ENCODE measurements at places on chromosomes 1 and 21.

GRCh38 chr1:224252479-224252878, 69.4 kb downstream of the DEGS1 start:
- DNase-seq: no peak

GRCh38 chr1:7043719-7044535, 258.7 kb downstream of the CAMTA1 start:
- DNase-seq: no peak

DNA sequence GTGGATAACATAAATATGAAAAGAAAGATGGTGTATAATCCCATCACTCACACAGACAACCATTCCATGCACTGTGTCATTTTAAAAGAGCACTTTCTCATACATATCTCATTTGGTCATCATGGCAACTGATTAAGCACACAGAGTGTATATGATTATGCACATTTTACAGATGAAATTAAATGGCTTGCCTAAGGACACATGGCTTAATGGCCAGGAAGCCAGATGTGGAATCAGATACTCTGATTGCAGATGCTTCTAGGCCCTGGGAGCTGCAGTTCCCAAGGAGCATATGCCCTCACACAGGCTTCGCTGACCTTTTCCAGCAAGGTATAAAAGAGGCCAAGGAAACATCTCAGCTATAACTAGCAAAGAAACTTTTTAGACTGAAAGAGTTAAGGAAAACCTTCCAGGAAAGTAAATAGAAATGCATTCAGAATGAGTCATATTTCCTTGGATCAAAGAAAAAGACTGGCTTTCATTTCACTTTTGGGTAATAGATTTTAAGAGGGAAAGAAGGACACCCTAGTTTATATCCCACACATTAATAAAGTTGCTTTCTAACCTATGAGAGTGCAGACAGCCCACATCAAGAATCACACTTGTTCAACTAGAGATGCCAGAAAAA, 19.6 kb upstream of the FAM89A start:
- DNase-seq: no peak

- DNase-seq: no peak
These were observed 28.3 kb downstream of the GADD45A start for GRCh38 chr1:67713057-67713846.

GRCh38 chr1:93549131-93549530, 101.2 kb downstream of the FNBP1L start:
- no peak for DNase-seq

DNA sequence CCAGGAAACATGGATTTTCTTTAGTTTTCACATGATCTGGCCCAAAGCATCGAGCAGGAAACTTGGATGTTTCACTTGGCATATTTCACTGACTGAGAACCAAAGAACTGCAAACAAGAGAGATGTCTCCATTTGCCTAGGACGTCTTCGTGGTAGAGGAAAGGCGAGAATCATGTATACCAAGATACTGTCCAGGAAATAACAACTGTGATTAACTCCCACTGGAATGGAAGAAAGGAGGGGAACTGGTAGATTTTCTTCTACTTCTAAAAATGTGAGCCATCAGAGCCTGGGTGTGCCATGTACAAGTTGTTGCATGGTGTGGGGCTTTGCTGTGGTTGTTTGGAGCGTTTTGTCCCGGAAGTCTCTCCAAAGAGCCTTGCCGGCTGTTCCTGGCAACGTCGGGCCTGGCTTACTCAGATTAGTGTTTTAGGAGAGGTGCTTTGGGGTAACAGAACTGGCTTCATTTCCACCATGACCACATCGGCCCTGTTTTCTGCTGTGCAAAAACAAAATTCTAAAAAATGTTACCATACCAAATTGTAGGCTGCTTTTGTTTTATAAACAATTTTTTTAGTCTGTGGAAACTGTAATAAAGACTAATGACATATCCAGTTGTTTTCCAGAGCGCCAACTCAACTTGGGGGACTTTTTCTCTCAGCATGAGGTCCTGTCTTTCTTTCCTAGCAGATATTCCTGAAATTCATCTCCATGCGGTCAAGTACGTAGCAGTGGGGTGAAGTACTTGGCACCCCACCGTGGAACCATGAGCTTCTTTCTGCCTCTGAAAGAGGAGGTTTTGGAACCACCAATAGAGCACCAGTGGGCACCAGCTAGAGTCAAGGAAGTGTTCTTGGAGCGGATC, 118.3 kb downstream of the TM2D1 start:
- DNase-seq: no peak

DNA sequence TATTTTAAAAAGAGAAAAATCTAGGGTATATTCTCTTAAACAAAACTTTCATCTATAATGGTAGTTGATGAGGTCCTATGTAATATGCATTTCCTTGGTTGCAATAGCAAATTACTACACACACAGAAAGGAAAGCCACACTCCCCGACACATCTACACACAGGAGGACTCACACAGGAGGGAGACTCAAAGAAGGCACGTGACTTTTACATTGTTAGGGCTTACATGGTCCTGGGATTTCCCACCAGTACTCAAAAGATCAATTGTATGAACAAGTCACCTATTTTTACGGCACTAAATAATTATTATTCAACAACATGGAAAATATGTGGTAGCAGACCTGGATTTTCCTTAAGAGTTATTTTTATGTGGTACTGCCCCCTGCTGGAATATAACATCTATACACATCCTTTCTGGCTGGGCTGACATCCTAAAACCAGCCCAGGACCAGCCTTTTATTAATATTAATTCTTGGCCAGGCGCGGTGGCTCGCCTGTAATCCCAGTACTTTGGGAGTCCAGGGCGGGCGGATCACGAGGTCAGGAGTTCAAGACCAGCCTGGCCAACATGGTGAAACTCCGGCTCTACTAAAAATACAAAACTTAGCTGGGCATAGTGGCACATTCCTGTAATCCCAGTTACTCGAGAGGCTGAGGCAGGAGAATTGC, 33.9 kb upstream of the LGALS8 start:
- DNase-seq: peak; percentile 51

DNA sequence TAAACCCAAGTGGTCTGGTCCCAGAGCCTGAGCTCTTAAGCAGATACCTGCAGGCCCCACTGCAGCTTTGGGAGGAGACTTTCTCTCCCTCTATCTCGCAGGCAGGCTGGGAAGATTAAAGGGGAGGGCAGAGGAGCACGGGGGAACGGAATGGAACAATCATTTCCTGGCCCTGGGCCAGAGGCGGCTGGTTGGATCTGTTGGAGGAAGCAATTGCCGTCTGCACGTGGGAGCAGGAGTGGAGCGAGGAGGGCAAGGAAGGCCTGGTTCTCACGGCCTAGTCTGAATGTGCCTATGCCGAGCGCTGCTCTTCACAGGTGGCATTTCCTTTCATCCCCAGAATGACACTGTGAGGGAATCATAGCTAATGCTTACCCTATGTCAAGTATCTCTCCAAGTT, 23.7 kb downstream of the NKAIN1 start:
- DNase-seq: no peak

- DNase-seq: no peak
These were observed 1.2 kb upstream of the RNF223 start for GRCh38 chr1:1075148-1075935.

GRCh38 chr21:22476726-22477646, 1478.8 kb downstream of the NCAM2 start:
- DNase-seq: no peak

- no peak for DNase-seq
These were observed 85.4 kb upstream of the SLC35F3 start for GRCh38 chr1:233819042-233819441.

- DNase-seq: no peak
These were observed 115.0 kb upstream of the SMYD2 start for GRCh38 chr1:214165850-214166374.

GRCh38 chr1:199449681-199450080, 577.8 kb upstream of the NR5A2 start:
- DNase-seq: no peak

GRCh38 chr1:204376465-204376864, 16.7 kb upstream of the PLEKHA6 start:
- DNase-seq: no peak

GRCh38 chr1:75132812-75133619, 1.2 kb upstream of the LHX8 start:
- peak; percentile 21 for DNase-seq

- no peak for DNase-seq
These were observed 34.1 kb downstream of the BMP8A start for GRCh38 chr1:39525366-39526165.

- no peak for DNase-seq
These were observed 8.3 kb downstream of the FRRS1 start for GRCh38 chr1:99758073-99758511.

DNA sequence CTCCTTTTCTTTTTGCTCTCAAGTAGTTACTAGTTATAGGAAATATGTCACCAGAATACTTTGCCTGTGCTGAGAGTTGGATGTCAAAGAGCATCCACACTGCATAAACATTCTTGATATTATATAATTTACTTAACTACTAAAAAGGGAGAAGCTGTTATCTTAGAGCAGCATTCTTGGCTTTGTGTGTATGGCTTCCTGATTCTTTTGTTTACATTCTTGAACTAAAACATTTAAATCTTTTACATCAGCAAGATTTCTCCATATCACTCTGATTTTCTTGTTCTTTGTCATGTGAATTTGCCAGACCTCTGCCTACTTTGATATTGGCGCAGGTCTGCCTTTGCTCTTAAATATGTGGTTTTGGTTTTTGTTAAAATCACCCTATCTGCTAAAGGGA, 48.8 kb downstream of the SUCO start:
- DNase-seq: no peak

- DNase-seq: no peak
These were observed 9.1 kb upstream of the CDK18 start for GRCh38 chr1:205495237-205495823.

GRCh38 chr1:13892198-13892597, 192.2 kb downstream of the PRDM2 start:
- DNase-seq: peak; percentile 5

- no peak for DNase-seq
These were observed 46.5 kb downstream of the TP73 start for GRCh38 chr1:3698660-3699408.

DNA sequence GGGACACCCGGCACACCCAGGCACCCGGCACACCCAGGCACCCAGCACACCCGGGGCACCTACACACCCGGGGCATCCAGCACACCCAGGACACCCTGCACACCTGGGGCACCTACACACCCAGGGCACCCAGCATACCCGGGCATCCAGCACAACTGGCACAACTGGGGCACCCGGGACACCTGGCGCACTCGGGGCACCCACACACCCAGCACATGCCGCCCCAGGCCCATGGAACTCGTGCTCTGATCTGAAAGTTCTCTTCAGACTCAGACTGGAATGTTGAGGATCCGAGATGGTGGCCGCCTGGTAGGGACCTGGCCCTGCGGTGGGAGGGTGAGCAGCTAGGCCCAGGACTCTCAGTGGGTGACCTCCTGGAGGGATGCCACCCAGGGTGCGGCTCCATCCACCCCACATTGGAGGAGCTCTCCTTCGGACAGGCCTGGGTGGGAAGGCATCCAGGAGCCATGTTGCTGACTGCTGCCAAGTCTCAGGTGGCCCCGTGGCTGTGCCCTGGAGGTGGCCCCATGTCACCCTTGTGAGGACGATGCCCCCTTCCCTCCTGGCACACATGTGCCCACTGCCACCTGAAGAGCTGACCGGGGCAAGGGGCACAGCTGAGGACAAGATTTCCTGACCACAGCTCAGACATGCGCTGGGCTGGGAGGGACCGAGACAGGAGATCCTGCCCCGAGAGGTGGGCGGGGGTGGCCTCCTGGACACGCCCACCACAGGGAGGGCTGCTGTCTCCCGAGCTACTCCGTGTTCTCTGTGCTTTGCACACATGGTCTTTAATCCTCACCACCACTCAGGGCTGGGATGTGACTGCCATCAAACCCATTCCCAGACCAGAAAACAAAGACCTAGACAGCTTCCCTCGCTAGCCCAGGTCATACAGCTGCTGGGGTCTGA, 37.0 kb downstream of the UBE2G2 start:
- no peak for DNase-seq

GRCh38 chr1:41322101-41322661, 39.1 kb upstream of the FOXO6 start:
- no peak for DNase-seq

DNA sequence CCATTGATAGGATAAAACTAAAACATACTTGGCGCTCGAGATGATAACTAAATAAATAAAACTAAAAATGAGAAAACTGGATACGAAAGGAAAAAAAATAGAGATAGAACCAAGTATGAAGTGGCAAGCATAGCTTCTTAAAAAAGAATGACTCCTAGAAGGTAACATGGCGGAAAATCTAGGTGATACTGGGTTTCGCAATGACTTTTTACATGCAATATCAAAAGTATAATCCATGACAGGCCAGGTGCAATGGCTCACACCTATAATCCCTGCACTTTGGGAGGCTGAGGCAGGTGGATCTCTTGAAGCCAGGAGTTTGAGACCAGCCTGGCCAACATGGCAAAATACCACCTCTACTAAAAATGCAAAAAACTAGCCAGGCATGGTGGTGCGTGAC, 70.7 kb downstream of the ACBD6 start:
- DNase-seq: no peak

DNA sequence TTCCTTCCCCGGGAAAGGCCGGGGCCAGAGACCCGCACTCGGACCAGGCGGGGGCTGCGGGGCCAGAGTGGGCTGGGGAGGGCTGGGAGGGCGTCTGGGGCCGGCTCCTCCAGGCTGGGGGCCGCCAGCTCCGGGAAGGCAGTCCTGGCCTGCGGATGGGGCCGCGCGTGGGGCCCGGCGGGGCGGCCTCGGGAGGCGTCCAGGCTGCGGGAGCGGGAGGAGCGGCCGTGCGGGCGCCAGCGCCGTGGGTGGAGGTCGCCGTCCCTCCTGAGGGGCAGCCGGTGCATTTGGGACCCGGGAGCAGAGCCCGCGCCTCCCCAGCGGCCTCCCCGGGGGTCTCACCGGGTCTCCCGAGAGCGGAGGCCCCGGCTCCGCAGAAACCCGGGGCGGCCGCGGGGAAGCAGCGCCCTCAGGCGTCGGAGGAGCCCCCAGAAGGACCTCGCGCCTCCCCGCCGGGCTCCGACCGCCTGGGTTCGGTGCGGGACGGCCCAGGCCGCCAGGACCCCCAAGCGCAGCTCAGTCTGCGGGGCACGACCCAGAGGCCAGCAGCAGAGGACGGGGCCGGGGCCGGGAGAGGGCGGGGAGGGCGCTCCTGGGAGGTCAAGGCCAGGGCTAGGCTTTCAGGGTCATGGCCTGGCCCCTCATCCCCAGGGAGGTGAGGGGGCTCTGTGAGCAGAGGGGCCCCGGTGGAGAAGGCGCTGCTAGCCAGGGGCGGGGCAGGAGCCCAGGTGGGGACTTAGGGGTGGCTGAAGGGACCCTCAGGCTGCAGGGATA, 7.2 kb upstream of the SLX9 start:
- DNase-seq: no peak

DNA sequence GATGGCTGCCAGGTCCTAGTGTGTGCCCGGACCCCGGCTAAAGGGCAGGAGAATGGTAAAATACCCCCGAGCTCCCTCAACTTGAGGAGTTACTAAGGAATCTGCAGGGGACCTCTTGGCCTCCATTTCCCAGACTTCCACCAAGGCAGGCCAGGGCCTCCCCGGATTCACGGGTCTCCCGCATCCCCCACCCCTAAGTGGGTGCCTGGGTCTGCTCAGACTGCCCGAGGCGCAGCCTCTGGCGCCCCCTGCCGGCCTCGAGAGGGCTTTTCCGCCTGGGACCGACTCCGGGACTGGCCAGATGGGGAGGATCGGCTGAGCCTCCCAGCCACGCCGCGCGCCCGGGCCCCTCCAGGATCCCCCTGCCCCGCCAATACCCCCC, 1.7 kb downstream of the PLEKHG5 start:
- peak; percentile 73 for DNase-seq
